Right renal cortex interstitium (tissue), 3 donors: ENCODE measurements at places on chromosomes 3 and 15. TPM values are rescaled to one million over a fixed set of nuclear protein-coding genes. Genes with fewer than 3 reads are reported as not detected.

Gene TLR9
- polyA plus RNA-seq: 0.18 TPM

DNA sequence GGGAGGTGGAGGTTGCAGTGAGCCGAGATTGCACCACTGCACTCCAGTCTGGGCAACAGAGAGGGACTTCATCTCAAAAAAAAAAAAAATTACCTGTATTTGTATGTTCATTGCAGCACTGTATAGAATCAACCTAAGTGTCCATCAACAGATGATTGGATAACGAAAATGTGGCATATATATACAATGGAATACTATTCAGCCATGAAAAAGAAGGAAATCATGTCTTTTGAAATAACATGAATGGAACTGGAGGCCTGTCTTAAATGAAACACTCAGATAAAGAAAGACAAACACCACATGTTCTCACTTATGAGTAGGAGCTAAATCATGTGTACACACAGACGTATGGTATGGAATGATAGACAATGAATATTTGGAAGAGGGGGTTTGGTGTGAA is 59.4 kb upstream of the MEF2A start:
- DNase-seq: no peak

DNA sequence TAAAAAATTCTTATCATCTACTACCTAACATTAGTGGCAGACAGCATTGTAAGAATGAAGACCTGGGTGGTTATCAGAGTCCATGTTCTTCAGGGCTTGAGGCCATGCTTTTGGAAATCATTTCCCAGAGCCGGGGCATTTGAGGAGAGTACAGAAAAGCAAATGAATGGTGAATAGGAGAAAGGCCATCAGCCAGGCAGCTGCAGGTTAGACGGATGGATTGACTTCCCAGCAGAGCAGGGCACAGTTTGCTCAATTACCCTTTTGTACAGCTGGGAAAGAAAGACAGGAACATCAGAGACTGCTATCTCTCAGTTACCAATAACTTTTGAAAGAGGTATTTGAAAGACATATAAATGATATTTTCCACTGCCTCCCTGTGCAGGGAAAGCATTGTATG is 135.6 kb downstream of the ALCAM start:
- no peak for DNase-seq

- DNase-seq: no peak
Measured at GRCh38 chr3:44825264-44825925, 36.3 kb upstream of the TMEM42 start.

GRCh38 chr15:47326410-47327333 is 390.6 kb upstream of the SEMA6D start:
- DNase-seq: no peak

- no peak for DNase-seq
Measured at GRCh38 chr3:69203631-69204314, 81.4 kb upstream of the LMOD3 start.

DNA sequence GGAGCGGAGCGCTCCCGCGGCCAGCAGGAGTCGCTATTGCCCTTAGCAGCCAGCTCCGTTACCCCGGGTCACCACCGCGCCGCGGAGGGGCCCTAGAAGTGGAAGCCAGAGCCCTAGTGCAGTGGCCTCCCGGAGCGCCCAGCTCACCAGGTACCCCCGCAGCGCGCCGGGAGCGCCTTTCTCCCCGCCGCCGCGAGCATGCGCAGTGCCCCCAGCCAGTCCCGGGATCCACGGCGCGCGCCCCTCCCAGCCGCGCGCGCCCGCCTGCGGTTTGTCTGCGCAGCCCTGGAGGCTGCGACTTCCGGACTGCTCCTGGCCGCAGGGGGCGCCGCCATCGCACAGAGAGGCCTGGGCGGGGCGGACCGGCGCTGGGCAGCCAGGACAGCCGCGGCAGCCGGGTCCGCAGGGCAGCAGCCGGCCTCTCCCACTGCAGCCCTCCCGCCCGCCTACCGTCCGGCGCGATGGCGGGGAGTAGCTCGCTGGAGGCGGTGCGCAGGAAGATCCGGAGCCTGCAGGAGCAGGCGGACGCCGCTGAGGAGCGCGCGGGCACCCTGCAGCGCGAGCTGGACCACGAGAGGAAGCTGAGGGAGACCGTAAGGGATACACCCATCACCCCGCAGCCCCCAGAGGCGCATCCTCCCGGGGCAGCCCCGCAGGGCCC is 5.7 kb downstream of the TPM1 start:
- DNase-seq: peak; percentile 85

- DNase-seq: no peak
Measured at GRCh38 chr15:65766422-65767263, 25.4 kb downstream of the DENND4A start.

GRCh38 chr15:83709811-83710210 is 55.9 kb downstream of the ADAMTSL3 start:
- DNase-seq: no peak

- DNase-seq: no peak
Measured at GRCh38 chr15:81954158-81954783, 91.5 kb downstream of the MEX3B start.

DNA sequence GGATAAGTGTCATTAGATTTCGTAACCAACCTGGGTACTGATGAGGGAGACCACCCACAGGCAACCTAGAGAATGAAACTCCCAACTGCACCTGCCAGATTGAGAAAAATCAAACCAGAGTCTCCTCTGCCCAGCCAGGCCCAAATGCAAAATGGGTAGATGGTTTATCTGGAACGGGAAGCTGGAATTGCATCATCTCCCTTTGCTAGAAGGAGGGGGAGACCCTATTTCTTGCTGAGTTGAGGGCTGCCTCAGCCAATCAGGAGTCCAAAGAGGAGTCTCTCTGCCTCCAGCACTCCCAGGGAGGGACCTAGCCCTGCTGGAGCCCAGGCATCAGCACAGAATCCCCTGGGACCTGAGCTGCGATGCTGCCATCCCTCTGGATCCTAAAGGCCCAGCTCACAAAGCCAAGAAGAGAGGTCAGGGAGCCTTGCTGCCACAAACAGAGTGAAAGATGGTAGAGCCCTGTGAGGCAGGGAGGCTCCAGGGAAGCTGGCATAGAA is 8.1 kb downstream of the RMDN3 start:
- DNase-seq: no peak

Gene GRM2
- 0.43 TPM for polyA plus RNA-seq

GRCh38 chr3:76753599-76753998 is 286.3 kb upstream of the ROBO2 start:
- DNase-seq: peak; percentile 15

GRCh38 chr3:9199775-9200174 is 49.7 kb downstream of the SRGAP3 start:
- no peak for DNase-seq

- no peak for DNase-seq
Measured at GRCh38 chr3:55893045-55893664, 406.0 kb upstream of the WNT5A start.
